ENCODE measurements at places on chromosomes 2 and 18.

DNA sequence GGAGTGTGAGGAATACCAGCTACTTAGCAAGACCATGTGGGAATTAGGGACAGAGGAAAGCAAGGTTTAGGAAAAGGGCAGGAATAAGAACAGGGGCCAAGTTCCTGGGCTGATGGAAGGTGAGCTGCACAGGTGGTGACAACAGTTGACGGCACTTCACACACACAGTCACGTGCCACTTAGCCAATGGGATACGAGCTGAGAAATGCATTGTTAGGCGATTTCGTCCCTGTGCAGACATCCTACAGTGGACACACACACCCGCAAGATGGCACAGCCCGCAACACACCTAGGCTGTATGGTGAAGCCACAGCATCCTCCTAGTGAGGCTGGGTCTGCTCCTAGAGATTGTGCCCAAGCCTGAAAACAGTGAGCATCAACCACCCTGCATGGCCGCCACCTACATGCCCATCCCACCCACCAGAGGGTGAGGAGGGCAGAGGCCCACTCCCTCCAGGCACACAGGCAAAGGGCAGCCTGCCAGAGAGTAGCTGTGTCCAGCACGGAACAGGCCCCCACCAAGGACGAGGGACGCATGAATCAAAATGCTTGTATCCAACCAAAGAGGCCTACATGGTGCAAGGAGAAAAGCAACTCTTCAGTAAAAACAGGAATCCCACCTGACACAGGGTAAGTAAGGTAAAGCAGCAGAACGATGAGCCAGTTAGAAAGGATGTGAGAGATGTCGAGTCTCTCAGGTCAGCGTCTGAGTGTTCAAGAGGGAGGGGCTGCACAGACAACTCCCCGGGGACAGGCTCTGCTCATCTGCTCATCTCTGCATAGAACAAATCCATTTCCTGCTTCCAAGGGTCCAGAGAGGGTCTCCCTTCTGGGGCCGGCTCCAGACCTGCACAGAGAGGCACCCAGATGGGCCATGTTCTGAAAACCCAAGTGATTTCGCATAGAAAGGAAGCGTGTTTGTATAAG, 51.3 kb downstream of the ZNF516 start:
- DNase-seq = no peak

DNA sequence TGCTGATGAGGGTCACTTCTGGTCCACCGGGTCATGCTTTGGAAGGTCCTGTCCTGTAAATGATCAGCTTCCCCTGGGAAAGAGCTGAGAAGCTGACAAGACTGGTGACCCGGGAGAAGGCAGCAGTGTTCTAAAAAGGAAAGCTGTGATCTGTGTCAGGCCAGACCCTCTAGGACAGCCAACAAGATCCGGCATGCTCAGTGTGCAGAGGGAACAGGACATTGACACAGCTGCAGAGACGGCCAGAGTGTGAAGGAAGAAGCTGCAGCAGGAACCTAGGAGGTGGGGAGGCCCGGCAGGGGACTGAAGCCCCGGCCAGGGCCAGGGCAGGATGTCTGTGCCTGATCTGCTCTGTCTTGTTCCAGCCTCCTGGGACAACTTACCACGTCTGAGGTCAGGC, 372.7 kb upstream of the ID2 start:
- no peak for DNase-seq

DNA sequence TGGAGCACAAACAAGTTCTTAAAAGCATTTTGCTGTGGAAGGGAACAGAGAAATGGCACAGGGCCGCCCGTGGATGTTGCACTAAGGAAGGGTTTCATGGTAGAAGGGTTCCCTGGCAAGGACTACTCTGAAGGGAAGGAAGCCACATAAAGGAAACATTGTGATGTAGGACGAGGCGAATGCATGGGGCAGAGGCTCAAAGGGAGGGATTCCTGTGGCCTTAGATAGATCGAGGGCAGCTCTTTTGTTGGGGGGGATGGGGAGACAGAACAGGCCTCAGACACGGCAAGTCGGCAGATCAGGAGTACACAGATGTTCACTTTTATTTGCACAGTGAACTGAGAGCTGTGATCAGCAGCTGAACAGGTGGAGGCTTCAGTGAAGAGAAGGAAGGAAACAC, 205.4 kb downstream of the SNTG2 start:
- no peak for DNase-seq

DNA sequence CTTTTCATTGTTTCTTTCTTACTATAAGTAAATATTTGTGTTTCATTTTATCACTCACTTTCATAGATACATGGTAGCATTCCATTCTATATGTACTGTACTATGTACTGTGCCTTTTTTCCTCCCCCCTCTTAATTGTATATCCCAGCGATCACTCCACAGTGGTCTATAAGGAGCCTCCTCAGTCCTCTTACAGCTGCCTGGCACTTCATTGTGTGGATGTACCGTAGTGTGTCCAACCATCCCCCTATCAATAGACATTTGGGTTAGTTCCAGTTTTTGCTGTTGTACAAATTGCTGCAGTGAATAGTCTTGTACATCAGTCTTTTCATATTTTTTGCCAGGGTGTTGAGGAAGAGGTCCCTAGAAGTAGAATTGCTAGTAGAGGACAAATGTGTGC, 21.4 kb upstream of the DRC1 start:
- no peak for DNase-seq

DNA sequence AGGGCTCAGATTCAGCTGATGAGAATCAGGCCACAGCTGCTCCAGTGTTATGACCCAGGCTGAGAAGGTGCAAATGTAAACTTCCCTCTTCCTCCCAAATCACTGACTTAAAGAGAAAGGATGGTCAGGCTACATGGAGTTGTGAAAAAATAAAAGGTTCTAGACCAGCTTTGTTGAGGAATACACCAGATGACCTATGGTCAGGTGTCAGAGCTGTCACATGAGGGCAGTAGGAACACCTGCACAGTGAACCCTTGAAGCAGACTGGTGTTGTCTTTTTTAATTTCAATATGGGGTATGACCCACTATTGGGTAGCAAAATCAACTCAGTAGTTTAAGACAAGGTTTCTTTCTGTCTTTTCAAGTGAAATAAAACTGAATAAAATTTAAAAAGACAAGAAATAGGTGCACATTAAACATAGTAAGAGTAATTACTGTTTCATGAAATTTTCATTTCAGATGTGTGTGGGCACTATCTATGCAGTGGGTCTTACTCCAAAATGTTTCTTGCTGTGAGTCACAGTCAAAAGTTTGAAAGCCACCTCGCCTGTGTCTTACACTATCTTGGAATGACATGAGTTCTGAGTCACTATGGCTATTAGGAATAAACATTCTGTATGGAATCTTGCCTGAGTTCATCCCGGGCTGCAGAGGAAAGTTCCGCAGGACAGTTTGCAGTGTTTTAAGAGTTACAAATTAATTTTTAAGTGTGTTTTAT, 83.6 kb downstream of the ACVR1 start:
- no peak for DNase-seq

GRCh38 chr2:45652090-45653031, 886 bp downstream of the PRKCE start:
- DNase-seq = no peak

GRCh38 chr2:129888461-129888860, 91.0 kb upstream of the RAB6C start:
- DNase-seq = no peak

GRCh38 chr2:235576337-235576910, 82.6 kb downstream of the AGAP1 start:
- no peak for DNase-seq

GRCh38 chr2:111945444-111946293, 47.3 kb downstream of the MERTK start:
- no peak for DNase-seq

GRCh38 chr18:48407358-48407757, 1.8 kb downstream of the ZBTB7C start:
- DNase-seq = no peak

DNA sequence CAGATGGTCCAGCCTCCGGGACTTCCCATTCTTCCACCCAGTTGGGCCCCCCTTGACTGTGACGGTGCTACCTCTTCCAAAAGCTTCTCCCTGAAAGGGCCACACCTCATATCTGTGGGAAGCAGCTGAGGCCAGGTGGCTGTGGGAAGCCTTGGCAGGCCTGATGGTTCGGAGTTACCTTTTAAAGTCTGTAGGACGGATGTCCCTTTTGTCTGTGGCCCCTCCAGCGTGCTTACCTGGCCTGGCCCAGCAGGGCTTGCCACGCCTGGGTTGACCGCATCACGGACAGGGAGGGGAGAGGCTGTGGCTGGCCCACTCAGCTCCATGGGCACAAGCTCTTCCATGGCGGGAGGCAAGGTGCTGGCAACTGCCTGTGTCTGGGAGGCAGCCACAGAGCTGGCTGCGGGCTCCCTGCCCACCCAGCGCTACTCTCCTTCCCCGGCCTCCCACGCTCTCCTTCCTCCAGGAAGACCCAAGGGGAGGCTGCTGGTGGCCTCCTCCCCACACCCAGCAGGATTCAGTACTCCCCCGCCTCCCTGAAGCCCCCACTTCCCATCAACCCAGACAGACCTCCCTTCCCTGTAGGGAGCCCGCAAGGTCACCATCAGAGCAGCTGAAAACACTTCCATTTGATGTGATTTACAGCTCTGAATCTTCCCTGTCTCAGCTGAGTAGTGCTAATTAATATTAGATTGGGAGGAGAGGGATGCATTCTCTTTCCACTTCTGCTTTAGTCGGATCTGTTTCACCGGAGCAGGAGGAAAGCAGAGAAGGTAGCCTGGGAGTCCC, 52.8 kb downstream of the EDAR start:
- no peak for DNase-seq

DNA sequence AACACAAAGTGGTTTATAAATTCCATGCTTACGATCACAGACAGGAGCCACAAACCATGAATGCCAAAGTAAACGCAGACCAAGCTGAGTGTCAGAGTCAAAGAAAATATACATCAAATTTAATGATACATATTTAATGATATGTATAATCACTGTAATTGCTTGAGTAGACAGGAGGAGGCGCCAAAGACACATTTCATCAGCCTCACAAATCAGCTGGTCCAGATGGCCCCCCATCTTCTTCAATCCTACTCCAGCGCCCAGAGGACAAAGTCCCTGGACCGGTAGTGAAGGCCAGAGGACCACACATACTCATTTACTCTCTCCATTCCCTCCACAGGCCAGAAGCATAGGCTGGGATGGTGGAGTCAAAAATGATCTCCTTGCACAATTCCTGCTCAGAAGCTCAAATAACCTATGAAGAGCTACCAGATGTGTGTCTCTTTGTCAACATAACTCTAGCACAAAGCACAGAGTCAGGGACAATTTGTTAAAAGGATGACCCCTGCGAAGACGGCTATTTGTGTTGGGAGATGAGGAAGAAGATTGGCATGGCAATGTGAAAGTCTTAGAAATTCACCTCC, 149.3 kb upstream of the PGAP1 start:
- DNase-seq = no peak

- no peak for DNase-seq
These were observed 105.8 kb downstream of the PLB1 start for GRCh38 chr2:28601616-28602015.

- DNase-seq = no peak
These were observed 83.6 kb downstream of the CCDC138 start for GRCh38 chr2:108870069-108870644.

GRCh38 chr18:58451115-58451971, 177.5 kb downstream of the ALPK2 start:
- no peak for DNase-seq

DNA sequence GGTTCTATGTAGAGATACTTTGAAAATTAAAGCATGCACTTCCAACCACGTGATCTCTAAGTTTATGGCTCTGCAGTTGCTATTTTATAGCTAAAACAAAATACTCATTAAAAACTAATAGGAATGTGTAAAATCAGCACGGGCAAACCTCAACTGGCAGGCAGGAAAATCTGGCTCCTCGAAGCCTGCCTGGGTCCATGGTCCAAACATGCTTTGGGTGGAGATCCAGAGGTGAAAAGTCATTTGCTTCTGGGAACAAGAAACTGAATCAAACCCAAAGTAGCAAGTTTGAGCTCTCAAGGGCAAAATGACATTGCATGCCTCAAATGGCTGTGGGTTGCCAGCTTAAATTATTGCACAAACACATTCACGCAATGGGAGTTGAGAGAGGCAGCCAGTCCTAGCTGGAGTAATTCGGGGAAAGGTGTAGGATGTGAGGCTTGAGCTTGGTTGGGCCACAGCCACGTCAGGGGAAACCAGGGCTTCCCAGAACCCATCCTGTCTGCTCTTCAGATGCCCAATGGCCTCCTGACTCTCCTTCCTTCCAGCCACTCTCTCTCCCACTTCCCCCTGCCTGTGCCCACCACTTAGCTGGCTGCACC, 75.2 kb upstream of the LCLAT1 start:
- no peak for DNase-seq

DNA sequence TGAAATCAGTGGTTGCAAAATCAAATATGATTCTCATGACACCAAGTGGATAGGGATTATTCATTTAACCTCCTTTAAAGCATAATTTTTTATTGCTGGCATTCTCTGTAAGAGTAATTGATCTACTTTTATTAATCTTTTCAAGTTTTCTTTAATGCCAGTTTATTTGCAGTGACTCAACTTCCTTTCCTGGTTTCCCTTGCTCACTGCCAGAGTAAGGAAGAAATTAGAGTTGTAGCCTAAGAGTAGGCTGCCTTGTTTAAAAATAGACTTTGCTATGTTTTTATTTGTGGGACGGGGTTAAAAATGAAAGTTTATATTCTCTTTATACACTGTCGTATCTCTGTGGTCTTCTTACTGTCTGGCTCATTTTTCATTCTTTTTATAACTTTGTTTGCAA, 148.6 kb downstream of the WDR7 start:
- no peak for DNase-seq

GRCh38 chr18:68548904-68549870, 165.7 kb downstream of the TMX3 start:
- DNase-seq = no peak

DNA sequence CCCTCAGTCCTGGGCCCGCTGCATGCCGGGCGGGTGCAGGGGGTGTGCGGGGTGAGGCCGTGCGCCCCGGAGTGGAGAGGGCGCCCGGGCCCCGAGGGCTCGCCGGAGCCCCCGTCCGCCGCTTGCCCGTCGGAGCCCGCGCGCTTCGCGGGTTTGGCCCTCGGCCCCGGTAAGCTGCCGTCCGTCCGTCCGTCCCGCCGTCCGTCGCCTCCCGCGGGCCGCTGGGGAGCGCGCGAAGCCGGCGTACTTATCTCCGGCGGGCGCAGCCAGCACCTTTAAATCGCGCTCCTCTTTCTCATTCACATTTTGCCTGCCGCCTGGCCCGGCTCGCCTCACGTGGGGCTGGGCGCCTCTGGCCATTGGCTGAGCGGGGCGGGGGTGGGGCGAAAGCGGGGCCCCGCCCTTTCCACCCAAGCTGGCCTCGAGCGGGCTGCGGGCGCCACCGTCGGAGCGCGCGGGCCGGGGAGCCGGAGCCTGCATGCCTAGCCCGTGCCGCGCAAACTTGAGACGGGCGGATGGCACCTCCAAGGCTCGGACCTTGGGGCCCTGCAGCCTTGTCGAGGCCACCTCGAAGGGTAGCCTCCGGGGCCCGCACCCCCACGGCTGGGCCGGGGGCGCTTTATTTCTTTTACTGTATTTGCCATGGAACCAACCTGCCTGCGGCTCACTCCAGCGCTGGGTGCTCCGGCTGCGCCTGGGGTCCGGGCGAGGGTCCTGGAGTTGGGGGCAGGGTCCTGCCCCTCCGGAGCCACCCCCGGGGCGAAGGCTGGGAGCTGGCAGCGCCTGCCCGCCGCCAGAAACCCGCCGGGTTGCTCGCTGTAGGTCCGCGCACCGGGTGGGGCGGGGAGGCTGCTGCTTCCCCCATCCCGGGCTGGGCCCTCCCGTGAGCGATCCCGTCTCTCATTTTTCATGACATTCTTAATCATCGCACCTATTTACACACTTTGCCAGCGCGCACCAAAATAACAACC, at the start of gene GBX2:
GBX2 (minus strand) TSS at position 277 of the 971 bp plus-strand sequence. CDS start 415 bp downstream, outside the sequence.
- DNase-seq = peak; percentile 25
